ENCODE measurements at places on chromosomes 11 and 22.

GRCh38 chr11:69374110-69374945 is 80.4 kb downstream of the MYEOV start:
- no peak for DNase-seq

- DNase-seq: no peak
These were observed 206.3 kb downstream of the SNX19 start for GRCh38 chr11:130710021-130710420.

GRCh38 chr11:27058456-27058855 is 17.8 kb downstream of the BBOX1 start:
- no peak for DNase-seq

GRCh38 chr11:115674176-115674936 is 170.1 kb upstream of the CADM1 start:
- no peak for DNase-seq

GRCh38 chr22:17597217-17597616 is 31.3 kb downstream of the ATP6V1E1 start:
- DNase-seq: no peak

DNA sequence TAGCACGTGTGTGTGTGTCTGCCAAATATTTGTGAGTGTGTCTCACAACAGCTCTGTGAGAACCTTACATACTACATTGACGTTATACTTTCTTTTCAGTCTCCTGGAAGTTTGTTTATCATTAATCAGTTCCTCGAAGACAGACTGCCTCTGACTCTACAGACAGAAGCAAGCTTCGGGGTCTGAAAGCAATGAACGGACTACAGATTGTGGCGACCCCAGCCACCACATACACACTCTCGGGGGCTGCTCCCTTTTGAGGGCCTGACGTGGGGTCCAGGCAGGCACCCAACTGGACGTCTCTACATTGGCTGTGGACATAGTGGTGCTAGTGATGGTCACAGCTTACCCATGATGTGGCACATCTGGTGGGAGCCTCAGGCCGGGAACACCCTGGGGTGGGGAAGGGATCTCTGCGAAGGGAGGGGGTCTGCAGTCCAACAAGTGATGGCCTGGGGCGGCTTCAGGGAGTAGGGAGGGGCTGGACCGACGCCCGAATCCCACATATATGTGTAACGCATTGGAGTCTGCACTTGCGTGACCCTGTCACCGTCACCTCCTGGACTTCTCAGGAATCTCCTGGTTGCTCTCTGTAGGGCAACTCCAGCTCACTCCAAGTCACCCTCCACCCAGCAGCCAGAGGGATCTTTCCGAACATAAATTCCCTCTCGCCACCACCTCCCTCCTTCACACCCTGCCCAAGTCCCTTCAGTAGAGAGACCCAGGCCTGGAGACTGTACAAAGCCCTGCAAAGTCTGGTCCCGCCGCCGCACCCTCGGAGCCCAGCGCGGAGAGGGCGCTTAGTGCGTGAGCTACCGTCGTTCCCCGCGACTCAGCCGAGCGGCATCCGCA is 30.4 kb upstream of the TRIM29 start:
- no peak for DNase-seq

DNA sequence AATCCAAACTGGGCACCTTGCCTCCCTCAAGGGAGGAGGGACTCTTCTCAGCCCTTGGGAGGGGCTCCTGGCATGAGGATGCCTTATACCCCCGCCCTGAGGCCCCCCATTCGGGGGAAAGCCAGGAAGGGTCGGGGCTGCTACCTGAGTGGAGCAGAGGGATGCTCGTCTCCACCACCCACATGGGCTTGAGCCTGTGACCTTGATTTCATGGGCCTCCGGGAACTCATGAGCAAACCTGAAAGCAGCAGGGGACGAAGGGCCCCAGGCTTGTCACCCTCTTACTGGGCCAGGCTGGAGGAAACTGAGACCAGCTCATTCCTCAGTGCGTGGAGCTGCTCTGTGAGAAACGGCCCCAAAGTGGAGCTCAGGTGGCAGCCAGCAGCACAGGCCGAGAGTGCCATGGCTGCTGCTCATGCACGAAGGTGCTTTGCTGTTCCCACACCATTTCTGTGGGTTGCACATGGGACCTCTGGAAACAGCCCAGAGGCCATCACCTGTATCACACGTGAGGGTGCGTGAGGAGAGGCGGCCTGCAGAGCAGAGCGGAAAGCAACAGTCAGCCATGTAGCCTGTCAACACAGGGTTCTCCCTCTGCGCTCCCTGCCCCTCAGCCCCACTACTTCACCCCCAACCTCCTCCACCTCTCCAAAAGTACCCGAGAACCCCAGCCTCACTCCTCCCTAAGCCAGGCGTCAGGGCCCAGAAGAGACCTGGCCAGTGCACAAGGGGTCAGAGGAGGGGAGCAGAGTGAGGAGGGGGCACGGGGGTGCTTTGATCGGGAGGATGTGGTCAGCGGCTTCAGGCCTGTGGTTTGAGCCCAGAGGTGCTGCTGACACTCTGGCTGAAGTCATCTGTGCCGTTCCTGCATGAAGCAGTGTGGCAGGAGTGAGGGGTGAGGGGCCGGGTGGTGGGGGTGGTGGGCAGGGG is 14.1 kb upstream of the IL2RB start:
- DNase-seq: peak; percentile 28

GRCh38 chr11:83257761-83258168 is 28.4 kb downstream of the CCDC90B start:
- no peak for DNase-seq

- no peak for DNase-seq
These were observed 101.8 kb upstream of the GAL start for GRCh38 chr11:68582416-68583040.

- DNase-seq: no peak
These were observed 53.7 kb downstream of the UBASH3B start for GRCh38 chr11:122709039-122709760.

DNA sequence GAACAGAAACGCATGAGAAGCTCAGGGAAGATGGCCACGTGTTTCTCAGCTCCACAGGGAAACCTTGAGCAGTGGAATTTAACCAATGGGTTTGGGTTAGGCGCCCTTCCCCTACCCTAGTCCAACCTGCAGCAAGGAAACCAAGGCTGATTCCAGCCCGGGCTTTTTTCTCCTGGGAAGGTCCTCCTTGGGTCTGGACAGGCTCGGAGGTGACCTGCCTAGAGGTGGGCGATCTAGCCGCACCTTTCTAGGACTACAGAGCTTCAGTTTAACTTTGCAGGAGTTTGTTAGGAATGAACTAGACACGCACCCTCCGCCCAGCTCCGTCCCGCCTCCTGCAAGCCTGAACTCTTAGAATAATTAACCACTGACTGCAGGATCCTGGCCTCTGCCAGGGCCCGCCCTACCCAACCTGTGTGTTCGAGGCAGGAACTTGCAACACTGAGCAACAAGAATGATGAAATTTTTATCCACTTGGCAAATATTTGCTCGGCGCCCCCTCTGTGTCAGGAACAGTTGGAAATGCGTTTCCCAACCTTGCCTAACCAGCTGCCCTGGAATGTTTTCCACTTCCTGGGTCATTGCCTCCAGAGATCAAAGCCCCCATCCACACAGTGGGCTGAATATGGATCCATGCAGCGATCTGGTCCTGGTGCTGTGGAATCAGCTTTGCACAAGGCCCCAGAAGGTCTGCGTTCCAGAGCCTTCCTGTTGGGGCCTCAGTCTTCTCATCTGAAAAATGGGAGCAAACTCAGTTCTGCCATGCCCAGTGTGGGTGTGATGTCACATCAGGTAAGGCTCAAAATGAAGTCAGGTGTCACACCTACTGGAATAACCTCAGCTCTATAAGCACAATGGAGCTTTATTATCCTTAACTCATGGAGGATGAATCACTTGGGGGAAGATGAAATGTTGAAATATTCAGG is 13.3 kb downstream of the MPST start:
- no peak for DNase-seq
